ENCODE measurements at places on chromosomes 4 and X. TPM values are rescaled to one million over a fixed set of nuclear protein-coding genes. Genes with fewer than 3 reads are reported as not detected.

GRCh38 chr4:158018221-158018830, 154.5 kb downstream of the GASK1B start:
- DNase-seq: no peak
- H3K27ac ChIP-seq: no peak overlapping the region
- H3K36me3 ChIP-seq: no peaks in the 10 kb centered on the region
- no peaks in the 10 kb centered on the region for H3K27me3 ChIP-seq

- no peaks in the 10 kb centered on the region for H3K4me1 ChIP-seq
- no peaks in the 10 kb centered on the region for H3K36me3 ChIP-seq
- no peaks in the 10 kb centered on the region for H3K27me3 ChIP-seq
Measured at GRCh38 chrX:121389976-121390714, 342.7 kb downstream of the GLUD2 start.

DNA sequence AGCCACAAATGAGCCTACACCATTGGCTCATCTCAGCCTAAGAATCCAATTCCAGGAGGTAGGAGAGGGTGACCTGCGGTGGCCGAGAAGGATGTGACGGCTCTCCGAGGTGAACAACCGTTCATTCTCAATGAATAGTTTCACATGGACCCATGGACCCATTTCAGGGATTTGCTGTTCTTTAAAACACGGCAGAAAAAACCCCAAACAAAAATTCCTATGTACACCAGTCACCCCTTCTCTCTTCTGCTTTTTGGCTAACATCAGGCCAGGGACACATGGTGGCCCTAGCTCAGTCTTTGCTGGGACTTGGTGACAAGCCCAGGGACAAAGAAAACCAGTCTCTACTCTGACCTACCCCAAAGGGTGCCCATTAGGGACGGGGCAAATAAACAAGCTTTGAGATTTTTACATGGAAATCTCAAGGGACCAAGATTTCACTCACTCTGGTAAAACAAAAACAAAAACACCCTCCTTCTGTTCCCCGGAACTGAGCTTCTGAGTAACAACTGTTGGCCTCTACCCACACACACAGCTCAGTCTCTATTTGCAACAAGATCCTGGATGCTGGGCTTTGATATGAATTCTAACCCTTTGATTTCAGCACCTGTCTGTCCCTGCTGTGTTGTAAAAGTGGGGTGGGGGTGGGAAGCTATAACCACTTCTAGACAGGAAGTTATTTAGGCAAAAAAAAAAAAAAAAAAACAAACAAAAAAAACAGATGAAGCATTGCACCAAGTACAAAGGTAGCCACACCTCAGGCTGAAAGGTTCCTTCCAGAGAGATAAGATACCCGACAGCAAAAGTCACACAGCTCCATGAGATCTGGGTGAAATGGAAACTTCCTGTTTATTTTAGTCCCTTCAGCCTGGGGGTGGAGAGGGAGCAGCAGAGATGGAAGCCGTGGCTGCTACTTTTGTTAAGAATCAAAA, 49.0 kb downstream of the DDX3X start:
- no peaks in the 10 kb centered on the region for H3K36me3 ChIP-seq
- peak; percentile 21 for DNase-seq
- H3K4me3 ChIP-seq: peak overlapping the region; percentile 24
- no peaks in the 10 kb centered on the region for H3K27me3 ChIP-seq

- no peak overlapping the region for H3K27ac ChIP-seq
- no peak for DNase-seq
- H3K27me3 ChIP-seq: no peaks in the 10 kb centered on the region
- peaks cover 16% of the 10 kb centered on the region for H3K4me1 ChIP-seq
- no peaks in the 10 kb centered on the region for H3K36me3 ChIP-seq
- H3K4me3 ChIP-seq: no peak overlapping the region
Measured at GRCh38 chr4:70722199-70722791, 531 bp downstream of the RUFY3 start.

The YIPF7 gene
- not detected for total RNA-seq
